ENCODE measurements at places on chromosomes 1 and 21. TPM values are rescaled to one million over a fixed set of nuclear protein-coding genes. Genes with fewer than 3 reads are reported as not detected.

GRCh38 chr1:205287767-205288559 is 33.6 kb downstream of the NUAK2 start:
- no peak overlapping the region for H3K27ac ChIP-seq
- H3K4me3 ChIP-seq = no peak overlapping the region
- DNase-seq = no peak
- peaks cover 49% of the 10 kb centered on the region for H3K4me1 ChIP-seq
- H3K27me3 ChIP-seq = no peaks in the 10 kb centered on the region

SELE gene
- total RNA-seq = not detected

GRCh38 chr21:44263221-44263760 is 1.6 kb upstream of the DNMT3L start:
- DNase-seq = no peak
- H3K27me3 ChIP-seq = peaks cover 7% of the 10 kb centered on the region
- H3K4me3 ChIP-seq = no peak overlapping the region
- H3K36me3 ChIP-seq = no peaks in the 10 kb centered on the region

GRCh38 chr21:43585924-43586413 is 73.3 kb downstream of the HSF2BP start:
- H3K27me3 ChIP-seq = no peaks in the 10 kb centered on the region
- peak overlapping the region; percentile 9 for H3K4me3 ChIP-seq
- peaks cover 30% of the 10 kb centered on the region for H3K4me1 ChIP-seq
- H3K36me3 ChIP-seq = no peaks in the 10 kb centered on the region
- DNase-seq = peak; percentile 98

GRCh38 chr1:38296047-38296446 is 249.5 kb upstream of the POU3F1 start:
- H3K27me3 ChIP-seq = peaks cover 6% of the 10 kb centered on the region
- H3K4me3 ChIP-seq = no peak overlapping the region
- no peak for DNase-seq
- H3K27ac ChIP-seq = no peak overlapping the region

- 0 out of 2 replicates have a peak overlapping the region, but pooled peaks have one; percentile 1 for H3K4me3 ChIP-seq
- H3K36me3 ChIP-seq = no peaks in the 10 kb centered on the region
- peaks cover 28% of the 10 kb centered on the region for H3K4me1 ChIP-seq
- DNase-seq = peak; percentile 76
These were observed 57.8 kb upstream of the ERRFI1 start for GRCh38 chr1:8083739-8084484.

- peak overlapping the region; percentile 76 for H3K4me3 ChIP-seq
- no peaks in the 10 kb centered on the region for H3K27me3 ChIP-seq
- H3K4me1 ChIP-seq = peaks cover 21% of the 10 kb centered on the region
- no peaks in the 10 kb centered on the region for H3K36me3 ChIP-seq
- peak; percentile 85 for DNase-seq
These were observed 37.6 kb downstream of the PIK3CD start for GRCh38 chr1:9689011-9689706.

GRCh38 chr21:25133939-25134338 is 473.3 kb downstream of the MRPL39 start:
- H3K27me3 ChIP-seq = no peaks in the 10 kb centered on the region
- no peaks in the 10 kb centered on the region for H3K4me1 ChIP-seq
- no peak overlapping the region for H3K27ac ChIP-seq
- H3K36me3 ChIP-seq = no peaks in the 10 kb centered on the region
- H3K4me3 ChIP-seq = no peak overlapping the region

DNA sequence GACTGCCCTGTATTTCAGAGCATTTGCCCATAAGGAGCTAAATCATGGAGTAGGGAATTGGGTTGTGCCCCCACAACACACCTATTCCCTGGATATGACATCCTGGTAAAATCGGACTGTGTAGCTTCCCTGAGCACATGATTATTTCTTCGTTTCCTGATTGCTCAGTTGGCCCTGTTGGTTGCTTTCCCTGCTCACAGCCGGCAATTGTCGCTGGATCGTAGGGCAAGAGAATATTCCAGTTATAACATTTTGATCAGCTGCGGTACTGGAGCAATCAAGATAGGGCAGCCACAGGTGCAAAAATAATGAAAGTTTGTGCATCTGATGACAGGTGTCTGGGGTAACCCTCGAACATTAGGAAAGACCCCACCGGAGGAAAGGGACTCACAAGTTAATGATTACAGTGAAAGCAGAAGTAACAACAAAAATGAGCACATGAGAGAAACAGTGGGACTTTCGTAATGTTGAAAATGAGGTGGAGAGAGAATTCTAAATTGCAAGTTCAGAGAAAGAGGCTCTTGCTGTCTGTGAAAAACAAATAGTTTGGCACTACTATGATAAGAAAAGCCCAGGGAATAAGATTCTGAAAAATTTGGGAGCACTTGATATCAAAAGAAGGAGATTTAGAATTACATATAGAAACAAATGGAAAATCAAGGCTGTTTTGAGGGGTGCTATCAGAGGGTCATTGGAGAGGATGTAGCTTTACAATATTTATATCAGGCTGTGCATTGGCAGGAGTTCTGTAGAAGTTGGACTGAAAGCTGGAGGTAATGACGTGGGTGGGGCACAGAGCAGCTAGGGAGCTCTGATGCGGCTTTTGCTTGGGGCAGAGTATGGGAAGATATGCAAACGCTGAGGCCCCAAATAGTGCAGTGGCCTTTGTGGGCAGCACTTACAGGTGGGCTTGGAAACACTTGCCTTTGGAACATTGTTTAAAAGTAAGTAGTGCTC is at the start of gene MAB21L3:
TSS of gene MAB21L3 (plus strand) at position 833 of the 957 bp plus-strand sequence. CDS start 1,217 bp downstream, outside the sequence.
- no peak for DNase-seq
- H3K27ac ChIP-seq = no peak within 1 kb of the TSS
- H3K4me1 ChIP-seq = peaks cover 11% of the 10 kb centered on the region
- no peaks in the 10 kb centered on the region for H3K36me3 ChIP-seq
- no peak within 1 kb of the TSS for H3K4me3 ChIP-seq

GRCh38 chr1:28517649-28517999 is 11.8 kb downstream of the RCC1 start:
- H3K27ac ChIP-seq = peak overlapping the region; percentile 72
- 0 out of 2 replicates have a peak, but pooled peaks cover 6% of the 10 kb centered on the region for H3K4me1 ChIP-seq
- peak; percentile 59 for DNase-seq
- peak overlapping the region; percentile 91 for H3K4me3 ChIP-seq
- no peaks in the 10 kb centered on the region for H3K27me3 ChIP-seq

PDIK1L gene
- total RNA-seq = 6.8 TPM

DNA sequence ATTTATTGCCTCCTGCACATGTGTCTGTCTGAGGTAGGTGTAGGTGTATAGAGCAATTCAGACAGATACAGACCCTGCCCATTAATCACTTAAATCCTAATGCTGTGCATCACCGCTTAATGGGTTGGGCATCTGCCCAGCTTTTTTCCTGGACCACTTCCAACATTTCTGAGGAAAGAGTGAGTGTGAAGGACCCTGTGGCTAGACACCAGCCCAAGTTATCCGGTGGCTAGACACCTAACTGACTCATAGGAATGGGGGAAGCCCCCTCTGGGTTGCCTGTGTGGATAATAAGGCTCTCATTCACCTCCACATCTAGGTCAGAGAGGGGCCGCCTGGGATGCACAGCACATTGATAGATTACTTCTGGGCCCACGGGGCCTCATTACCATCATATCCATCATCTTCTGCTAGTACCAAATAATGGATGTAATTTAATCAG is 121.1 kb upstream of the RAVER2 start:
- no peak overlapping the region for H3K4me3 ChIP-seq
- no peak overlapping the region for H3K27ac ChIP-seq
- H3K4me1 ChIP-seq = peaks cover 12% of the 10 kb centered on the region
- H3K36me3 ChIP-seq = no peaks in the 10 kb centered on the region

DNA sequence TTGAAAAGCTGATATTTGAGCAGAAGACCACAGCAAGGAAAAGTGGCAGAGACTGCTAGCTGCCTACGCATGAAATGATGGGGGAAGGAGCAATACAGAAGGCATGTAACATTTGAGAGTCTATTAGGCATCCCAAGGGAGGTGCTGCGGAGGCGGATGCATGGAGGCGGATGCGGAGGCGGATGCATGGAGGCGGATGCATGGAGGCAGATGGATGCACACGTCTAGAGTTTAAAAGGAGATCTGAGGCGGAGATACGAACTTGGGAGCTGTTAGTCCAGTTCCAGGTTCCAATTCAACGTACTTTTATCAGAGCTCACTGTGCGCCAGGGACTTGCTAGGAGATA is 744 bp upstream of the DDX20 start:
- H3K27me3 ChIP-seq = no peaks in the 10 kb centered on the region
- peak overlapping the region; percentile 94 for H3K4me3 ChIP-seq
- H3K36me3 ChIP-seq = peaks cover 10% of the 10 kb centered on the region

- no peaks in the 10 kb centered on the region for H3K36me3 ChIP-seq
- no peak overlapping the region for H3K4me3 ChIP-seq
- no peak overlapping the region for H3K27ac ChIP-seq
- no peak for DNase-seq
- peaks cover 25% of the 10 kb centered on the region for H3K4me1 ChIP-seq
- H3K27me3 ChIP-seq = no peaks in the 10 kb centered on the region
These were observed 3.5 kb downstream of the FCRLA start for GRCh38 chr1:161710560-161710959.

- 0 out of 2 replicates have a peak, but pooled peaks cover 4% of the 10 kb centered on the region for H3K27me3 ChIP-seq
- H3K4me1 ChIP-seq = no peaks in the 10 kb centered on the region
- DNase-seq = no peak
- no peak overlapping the region for H3K4me3 ChIP-seq
- H3K27ac ChIP-seq = no peak overlapping the region
- no peaks in the 10 kb centered on the region for H3K36me3 ChIP-seq
These were observed 175.4 kb downstream of the TRABD2B start for GRCh38 chr1:47821760-47822159.

RABIF gene
- total RNA-seq = 7.2 TPM

- peaks cover 22% of the 10 kb centered on the region for H3K36me3 ChIP-seq
- no peaks in the 10 kb centered on the region for H3K27me3 ChIP-seq
- peak overlapping the region; percentile 64 for H3K4me3 ChIP-seq
These were observed 1.4 kb upstream of the IRF2BP2 start for GRCh38 chr1:234611225-234611846.

- peaks cover 4% of the 10 kb centered on the region for H3K27me3 ChIP-seq
- no peaks in the 10 kb centered on the region for H3K4me1 ChIP-seq
- no peaks in the 10 kb centered on the region for H3K36me3 ChIP-seq
- no peak overlapping the region for H3K4me3 ChIP-seq
These were observed 44.5 kb downstream of the PKP1 start for GRCh38 chr1:201327687-201328240.

DNA sequence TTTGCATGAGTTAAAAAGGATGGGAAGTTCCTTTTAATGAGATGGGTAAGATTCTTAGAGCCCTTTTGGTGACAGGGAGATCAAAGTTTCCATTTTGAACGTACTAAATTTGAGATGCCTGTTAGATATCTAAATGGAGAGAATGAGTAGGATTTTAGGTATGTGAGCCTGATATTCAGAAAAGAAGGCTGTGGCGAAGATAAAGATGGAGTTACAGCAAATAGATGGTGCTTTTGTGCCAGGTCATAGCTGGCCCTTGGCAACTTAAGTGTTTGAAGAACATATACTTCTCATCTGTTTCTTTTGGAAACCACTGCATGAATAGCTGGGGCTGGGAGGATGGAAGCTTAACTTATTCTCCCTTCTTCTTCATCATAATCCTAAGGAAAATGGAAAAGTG is 282.5 kb downstream of the PTBP2 start:
- H3K27me3 ChIP-seq = no peaks in the 10 kb centered on the region
- no peak overlapping the region for H3K27ac ChIP-seq
- no peak overlapping the region for H3K4me3 ChIP-seq
- H3K4me1 ChIP-seq = peaks cover 11% of the 10 kb centered on the region
- no peak for DNase-seq
- H3K36me3 ChIP-seq = no peaks in the 10 kb centered on the region

TRIM63 gene
- not detected for total RNA-seq

CD2 gene
- total RNA-seq = not detected

CELA3A gene
- not detected for total RNA-seq

NRAS gene
- 70.7 TPM for total RNA-seq

GRCh38 chr1:201252944-201253371 is 30.3 kb upstream of the PKP1 start:
- no peaks in the 10 kb centered on the region for H3K27me3 ChIP-seq
- H3K4me3 ChIP-seq = no peak overlapping the region
- H3K4me1 ChIP-seq = no peaks in the 10 kb centered on the region
- no peaks in the 10 kb centered on the region for H3K36me3 ChIP-seq

CR1 gene
- not detected for total RNA-seq

GRCh38 chr1:97499667-97500066 is 421.2 kb downstream of the DPYD start:
- no peaks in the 10 kb centered on the region for H3K4me1 ChIP-seq
- H3K27me3 ChIP-seq = no peaks in the 10 kb centered on the region
- no peaks in the 10 kb centered on the region for H3K36me3 ChIP-seq
- DNase-seq = no peak

DNA sequence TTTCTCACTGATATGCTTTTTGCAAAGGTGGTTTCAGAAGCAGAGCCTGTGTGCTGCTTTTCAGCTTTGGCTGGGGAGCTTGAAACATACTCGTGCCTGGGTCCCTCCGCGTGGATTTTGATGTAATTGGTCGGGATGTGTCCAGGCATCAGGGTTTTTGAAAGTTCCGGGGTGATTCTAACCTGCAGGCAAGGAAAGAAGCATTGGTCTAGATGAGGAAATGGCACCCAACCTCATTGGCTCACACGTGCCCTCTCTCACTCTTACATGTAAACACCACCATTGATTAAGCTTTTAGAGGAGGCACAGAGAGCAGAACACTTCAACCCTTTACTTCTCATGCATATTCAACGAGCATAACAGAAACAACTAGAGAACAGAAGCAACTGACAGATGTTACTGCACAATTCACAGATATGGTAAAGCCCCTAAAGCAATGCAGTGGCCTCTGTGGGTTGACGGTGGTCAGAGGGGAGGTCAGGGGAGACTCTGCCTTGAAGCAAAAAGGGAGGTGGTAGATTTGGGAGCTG is 112.1 kb downstream of the TLR5 start:
- no peak overlapping the region for H3K4me3 ChIP-seq
- no peak for DNase-seq
- H3K36me3 ChIP-seq = no peaks in the 10 kb centered on the region

SELENBP1 gene
- total RNA-seq = 4.0 TPM

CYP4A11 gene
- not detected for total RNA-seq

DNA sequence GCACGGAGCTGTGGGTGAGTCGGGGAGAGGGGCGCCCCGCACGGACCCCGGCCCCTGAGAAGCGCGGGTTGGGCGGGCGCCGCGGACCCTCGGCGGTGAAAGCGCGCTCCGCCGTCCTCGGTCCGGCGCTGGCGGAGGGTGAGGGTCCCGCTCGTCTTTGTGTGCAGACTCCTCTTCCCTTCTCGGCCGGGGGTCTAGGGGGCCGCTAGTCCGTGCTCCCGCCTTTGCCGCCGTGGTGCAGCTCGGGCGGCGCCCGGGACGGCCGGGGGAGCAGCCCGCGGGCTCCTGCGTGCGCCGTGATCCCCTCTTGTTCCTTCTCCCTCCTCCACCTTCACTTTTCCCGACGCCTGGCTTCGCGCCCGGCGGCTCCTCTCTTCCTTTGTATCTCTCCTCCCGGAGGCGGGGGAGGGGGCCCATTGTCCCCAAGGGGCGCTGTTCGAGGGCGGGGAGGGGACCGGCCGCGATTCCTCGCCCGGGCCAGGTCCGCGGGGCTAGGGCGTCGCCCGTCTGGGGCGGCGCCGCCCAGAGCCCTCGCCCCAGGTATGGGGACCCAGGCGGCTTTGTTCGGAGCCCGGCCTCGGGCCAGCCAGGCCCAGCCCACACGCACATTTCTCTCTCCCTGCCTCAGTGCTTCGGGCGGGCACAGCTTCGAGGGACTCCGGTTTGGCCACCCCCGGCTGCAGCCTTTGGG is 519 bp downstream of the FNBP1L start:
- no peaks in the 10 kb centered on the region for H3K27me3 ChIP-seq
- DNase-seq = peak; percentile 57
- peak overlapping the region; percentile 93 for H3K4me3 ChIP-seq
- H3K36me3 ChIP-seq = no peaks in the 10 kb centered on the region
- no peak overlapping the region for H3K27ac ChIP-seq
- 0 out of 2 replicates have a peak, but pooled peaks cover 9% of the 10 kb centered on the region for H3K4me1 ChIP-seq

PLD5 gene
- not detected for total RNA-seq

GRCh38 chr1:16122916-16123315 is 33.0 kb downstream of the EPHA2 start:
- no peak overlapping the region for H3K4me3 ChIP-seq
- peaks cover 19% of the 10 kb centered on the region for H3K36me3 ChIP-seq
- peaks cover 17% of the 10 kb centered on the region for H3K4me1 ChIP-seq
- no peaks in the 10 kb centered on the region for H3K27me3 ChIP-seq
- H3K27ac ChIP-seq = peak overlapping the region; percentile 77
